Cortex of kidney (tissue), 1 donor: ENCODE measurements at places on chromosomes 5 and 9.

DNA sequence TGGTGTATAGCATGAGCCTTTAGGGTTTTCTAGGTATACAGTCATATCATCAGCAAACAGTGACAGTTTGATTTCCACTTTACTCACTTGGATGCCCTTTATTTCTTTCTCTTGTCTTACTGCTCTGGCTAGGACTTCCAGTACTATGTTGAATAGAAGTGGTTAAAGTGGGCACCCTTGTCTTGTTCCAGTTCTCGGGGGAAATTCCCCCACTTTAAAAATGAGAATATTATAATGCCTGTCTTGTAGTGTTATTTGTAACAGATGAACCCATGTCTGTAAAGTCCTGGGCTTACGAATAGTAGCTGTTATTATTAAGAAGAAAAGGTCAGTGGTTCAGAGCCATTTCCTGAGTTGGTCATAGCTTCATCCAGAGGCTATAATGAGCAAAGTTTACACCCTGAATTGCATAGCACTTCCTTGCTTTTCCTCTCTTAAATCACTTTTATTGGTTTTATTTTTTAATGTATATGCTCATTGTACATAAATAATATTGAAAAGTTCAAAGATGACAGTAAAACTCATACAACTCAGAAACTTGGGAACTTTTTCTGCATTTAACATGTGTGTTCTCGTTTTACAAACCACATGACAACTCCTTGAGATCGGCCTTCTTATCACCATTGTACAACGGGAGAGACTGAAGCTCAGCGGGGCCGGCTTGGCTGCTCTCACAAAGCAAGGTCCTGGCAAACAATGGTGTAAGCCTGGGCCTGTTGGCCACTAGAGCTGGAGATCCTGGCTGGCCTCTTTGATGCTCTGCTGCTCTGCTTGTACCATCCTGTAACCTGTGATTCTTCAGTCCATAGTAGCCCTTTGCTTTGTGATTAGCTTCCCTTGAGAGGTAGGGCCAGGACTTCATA is 85.2 kb downstream of the CYFIP2 start:
- DNase-seq: no peak

GRCh38 chr9:105053209-105053652 is 125.3 kb upstream of the ABCA1 start:
- DNase-seq: no peak

DNA sequence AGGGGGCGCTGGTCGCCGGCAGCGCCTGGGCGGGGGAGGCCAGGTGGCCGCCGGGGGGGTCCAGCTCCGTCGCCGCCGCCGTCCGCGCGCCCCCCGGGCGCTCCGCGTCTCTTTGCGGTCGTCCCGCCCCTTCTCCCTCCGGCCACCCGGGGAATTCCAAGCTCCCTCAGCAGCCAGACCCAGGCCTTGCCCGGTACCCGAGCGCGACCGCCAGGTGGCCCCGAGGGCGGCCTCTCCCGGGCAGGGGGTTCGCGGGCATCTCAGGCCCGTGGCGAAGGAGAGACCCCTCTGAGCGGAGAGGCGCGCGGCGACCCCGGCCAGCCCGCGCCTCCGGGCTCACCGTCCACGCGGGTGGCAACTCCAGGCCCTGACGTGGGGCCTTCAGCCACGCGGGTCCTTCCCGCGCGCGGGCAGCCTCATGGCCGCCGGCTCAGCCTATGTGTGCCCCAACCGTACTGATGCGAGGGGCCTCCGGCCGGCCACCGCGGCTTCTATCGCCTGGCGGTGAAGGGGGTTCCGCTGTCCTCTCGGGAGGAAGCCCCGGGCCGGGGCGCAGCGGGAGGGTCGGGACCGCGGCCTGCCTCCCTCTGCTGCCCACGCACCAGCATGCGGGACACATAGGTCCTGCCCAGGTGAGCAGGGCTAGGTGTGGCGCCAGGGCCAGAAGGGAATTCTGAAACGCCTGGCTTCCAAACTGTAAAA is 529 bp upstream of the NRARP start:
- no peak for DNase-seq

DNA sequence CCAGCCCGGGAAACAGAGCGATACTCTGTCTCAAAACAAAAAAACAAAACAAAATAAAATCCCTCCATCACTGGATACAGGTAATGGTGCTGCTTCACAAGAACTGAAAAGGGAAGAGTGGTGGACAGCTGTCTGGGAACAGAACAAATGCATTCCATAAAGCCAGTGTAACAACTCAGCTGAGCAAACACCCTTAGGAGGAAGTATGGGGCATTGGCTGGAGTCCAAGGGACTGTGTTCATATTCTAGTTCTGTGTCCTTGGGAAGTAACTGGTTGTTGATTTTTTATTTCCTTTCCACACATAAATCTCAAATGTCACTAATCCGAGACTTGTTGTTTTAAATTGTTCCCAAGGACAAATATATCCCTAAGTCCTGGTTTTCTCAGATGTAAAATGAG is 38.3 kb downstream of the HTR1A start:
- no peak for DNase-seq

DNA sequence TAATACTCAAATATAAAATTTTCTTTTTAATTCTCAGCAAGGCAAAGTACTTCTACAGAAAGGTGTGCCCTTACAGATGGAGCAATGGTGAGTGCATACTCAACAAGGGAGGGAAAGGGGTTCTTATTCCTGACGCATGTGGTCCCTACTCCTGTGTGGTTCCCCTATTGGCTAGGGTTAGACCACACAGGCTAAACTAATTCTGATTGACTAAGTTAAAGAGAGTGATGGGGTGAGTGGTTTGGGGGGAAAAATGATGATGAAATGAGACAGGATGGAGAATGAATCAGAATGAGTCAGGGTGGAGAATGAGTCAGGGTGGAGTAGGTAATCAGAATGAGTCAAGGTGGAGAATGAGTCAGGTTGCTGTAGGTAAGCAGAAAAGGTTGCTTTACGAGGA is 22.9 kb upstream of the HMGCS1 start:
- no peak for DNase-seq

- DNase-seq: no peak
Measured at GRCh38 chr5:175250426-175250825, 193.6 kb downstream of the DRD1 start.

DNA sequence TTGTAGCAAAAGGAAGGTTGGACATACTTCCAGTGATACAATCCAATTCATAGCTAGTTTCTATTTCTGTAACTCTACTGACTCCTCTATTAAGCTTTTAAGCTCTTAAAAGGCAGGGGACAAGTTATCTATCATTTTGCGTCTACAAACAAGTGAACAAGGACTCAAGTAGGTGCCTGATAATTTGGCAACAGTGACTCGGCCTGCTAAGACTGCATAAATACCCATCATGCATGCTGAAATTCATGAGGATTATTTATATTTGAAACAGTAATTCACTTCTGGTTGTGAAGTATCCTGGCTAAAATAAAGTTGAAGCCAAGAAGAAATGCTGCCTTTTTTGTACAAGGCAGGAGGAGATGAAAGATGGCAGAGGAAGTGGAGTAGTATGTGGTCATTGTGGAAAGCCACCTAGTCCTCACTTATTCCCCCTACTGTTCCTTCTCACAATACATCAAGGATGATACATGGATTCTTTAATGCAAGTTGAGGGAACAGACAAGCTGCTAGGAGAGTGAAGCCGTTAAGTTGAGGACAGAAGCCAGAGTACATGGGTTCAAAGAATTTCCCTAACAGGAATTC is 74.0 kb downstream of the MRPS27 start:
- no peak for DNase-seq

- no peak for DNase-seq
Measured at GRCh38 chr5:108688485-108688884, 59.2 kb upstream of the FER start.

DNA sequence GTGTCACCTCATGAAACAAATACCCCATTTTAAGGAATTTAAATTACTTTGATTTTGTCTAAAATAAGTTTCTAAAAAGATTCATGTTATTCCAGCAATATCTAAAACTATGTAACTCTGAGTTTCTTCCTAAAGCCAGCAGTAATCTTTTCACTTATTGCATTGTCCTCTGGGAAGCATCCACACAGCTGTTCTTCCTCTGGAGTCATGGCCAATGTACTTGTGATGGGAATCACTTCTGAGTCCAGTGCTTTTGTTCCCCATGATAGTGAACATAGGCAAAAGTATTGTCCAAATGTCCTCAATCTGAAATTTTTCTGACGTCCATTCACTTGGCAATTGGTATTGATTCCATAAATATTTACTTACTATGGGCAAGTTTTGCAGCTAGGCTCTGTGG is 125.0 kb downstream of the STARD4 start:
- DNase-seq: no peak

DNA sequence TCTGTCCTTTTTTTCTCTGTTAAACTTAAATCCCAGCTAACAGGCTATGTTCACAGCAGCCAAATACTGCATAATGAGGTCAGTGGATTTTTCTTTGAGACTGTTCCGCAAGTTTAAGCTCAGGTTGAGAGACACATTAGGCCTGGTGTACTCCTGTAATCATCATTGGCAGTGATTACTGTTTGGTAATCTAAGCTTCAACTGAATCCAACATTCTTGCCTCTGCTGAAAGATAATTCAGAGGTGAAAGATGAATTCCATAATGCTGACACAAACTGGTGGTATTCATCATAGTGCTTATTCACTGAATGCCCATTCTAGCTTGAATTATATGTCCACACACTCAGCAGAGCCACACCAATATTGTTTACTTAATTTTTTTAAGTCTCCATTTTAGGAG is 108.5 kb downstream of the NFIB start:
- DNase-seq: no peak

DNA sequence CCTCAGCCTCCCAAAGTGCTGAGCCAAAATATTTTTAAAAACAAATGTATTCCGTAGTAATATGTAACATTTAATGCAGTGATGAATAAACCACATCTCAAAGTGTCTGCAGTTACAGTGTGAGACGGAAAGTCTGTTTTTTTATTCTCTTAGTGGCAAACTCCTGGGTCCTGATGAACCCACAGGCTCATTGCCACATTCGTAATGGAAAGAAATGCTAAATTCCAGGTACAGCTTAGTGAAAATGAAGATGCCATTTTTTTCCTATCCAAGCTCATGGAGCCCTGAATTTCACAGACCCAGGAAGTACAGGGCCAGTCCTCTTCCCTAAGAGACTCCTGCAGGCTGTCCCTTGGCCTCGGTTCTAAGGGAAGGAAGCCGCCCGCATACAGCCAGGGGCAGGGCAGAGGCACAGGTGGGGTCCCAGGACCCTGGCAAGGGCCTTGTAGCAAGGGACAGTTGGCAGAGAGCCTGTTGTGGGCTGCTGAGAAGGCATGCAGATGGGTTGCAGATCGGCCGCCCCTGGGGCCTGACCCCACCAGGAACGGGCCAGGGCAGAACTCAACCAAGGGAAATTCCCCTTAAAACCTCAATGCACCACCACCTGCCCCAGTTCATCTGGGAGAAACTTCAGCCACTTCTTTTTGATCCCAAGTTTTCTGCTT is 36.2 kb downstream of the IPPK start:
- DNase-seq: no peak

DNA sequence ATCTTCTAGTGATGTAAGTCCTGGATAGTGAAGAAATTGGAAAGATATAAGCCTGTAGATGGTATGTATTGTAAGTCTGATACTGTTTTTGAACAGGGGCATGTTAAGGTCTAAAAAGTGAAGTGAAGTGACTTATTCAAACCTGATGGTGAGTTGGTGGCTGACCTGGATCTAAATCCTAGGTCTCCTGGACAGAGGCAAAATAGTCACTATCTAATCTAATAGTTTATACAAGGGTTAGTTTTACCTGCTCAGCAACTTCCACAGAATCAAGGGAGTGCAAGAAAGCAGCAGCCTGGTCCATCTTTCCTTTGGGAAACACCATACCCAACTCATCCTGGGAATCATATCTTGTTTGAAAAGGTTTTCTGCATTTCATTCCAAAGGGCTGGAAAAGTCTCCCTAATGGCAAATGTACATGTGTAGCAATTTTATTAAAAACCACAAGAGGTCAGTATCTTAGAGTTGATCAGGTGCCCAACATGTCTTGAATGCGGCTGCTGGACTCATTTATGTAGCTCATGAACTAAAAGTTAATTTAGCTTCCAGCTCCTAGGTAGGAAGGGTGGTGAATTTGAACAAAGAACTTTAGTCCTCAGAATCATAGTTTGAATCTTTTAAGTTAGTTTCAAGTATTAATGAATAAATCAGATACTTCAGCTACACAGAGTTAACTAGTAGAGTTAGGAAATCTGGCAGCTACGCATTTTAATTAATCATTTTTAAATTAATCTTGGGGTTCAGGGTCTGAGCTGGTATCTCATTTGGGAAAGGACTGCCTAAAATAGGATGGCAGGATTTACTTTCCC is 26.0 kb downstream of the SKP2 start:
- DNase-seq: no peak

GRCh38 chr9:81776834-81777233 is 87.5 kb upstream of the TLE1 start:
- DNase-seq: no peak

DNA sequence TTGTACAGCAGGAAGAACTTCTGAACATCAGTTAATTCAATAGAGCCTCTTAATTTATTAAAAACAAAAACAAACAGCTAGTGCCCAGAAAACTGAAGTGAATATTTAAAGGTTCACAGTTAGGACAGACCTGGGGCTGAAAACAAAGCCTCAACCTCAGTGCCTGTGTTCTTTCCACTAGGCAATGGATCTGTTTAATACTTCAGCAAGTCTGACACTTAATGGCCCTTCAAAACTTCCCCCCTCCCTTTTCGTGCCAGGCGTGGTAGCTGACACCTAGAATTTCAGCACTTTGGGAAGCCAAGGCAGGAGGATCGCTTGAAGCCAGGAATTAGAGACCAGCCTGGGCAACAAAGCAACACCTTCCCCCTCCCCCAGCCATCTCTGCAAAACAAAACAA is 54.5 kb upstream of the IFNK start:
- DNase-seq: no peak

- DNase-seq: no peak
Measured at GRCh38 chr5:167105941-167106340, 1185.5 kb upstream of the WWC1 start.

- no peak for DNase-seq
Measured at GRCh38 chr5:171702135-171702770, 83.4 kb upstream of the SMIM23 start.

- no peak for DNase-seq
Measured at GRCh38 chr9:134341306-134341705, 15.1 kb downstream of the RXRA start.

DNA sequence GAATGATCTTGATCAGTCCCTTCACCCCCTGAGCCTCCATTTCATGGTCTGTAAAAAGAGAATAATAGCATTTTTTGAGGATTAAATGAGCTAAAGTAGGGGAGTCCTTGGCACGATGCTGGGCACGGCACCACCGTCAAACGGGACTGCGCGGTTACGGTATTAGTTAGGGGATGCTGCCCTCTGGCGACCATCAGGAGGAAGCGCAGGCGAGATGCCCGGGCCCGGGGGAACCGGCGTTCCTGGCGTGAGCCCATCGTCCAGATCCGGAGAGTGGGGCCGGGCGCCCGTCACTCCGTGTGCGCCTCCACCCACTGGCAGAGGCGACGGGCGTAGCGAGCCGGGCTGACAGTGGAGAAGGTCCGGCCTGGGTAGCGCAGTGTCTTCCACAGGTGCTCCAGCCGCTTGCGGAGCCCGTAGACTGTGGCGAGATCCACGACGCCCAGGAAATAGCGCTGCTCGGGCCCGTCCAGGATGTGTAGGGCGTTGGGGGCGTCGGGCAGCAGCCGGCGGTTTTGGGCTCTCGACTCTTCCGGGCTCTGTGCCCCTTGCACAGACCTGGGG is 4.8 kb upstream of the ST6GALNAC4 start:
- no peak for DNase-seq

- no peak for DNase-seq
Measured at GRCh38 chr5:135871268-135871915, 24.2 kb downstream of the IL9 start.

- no peak for DNase-seq
Measured at GRCh38 chr5:83552275-83552674, 80.7 kb downstream of the VCAN start.
